LoVo (cell line): ENCODE measurements at places on chromosomes 5 and 9.
A peak's percentile ranks its signal among the peaks of the same experiment; 100 is the strongest.

- DNase-seq, result peak; percentile 80
Measured at GRCh38 chr5:168679515-168679920, 100.3 kb upstream of the PANK3 start.

DNA sequence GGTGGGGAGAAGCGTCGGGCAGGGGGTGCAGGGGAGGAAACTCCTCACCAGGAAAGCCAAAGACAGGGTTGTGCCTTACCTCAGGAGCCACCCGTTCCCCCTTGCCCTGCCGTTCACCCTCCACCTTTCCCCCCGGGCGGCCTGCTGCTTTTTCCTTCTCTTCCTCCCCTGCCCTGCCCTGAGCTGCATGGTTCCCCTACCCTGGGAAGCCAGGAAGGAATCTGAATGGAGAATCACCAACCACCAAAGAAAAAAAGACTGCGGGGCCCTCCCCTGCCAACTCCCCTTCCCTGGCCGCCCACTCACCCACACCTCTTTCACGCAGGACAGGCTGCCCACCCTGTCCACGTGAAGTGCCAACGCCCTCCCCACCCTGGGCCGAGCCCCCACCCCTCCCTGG is 820 bp upstream of the NFX1 start:
- DNase-seq, result no peak

DNA sequence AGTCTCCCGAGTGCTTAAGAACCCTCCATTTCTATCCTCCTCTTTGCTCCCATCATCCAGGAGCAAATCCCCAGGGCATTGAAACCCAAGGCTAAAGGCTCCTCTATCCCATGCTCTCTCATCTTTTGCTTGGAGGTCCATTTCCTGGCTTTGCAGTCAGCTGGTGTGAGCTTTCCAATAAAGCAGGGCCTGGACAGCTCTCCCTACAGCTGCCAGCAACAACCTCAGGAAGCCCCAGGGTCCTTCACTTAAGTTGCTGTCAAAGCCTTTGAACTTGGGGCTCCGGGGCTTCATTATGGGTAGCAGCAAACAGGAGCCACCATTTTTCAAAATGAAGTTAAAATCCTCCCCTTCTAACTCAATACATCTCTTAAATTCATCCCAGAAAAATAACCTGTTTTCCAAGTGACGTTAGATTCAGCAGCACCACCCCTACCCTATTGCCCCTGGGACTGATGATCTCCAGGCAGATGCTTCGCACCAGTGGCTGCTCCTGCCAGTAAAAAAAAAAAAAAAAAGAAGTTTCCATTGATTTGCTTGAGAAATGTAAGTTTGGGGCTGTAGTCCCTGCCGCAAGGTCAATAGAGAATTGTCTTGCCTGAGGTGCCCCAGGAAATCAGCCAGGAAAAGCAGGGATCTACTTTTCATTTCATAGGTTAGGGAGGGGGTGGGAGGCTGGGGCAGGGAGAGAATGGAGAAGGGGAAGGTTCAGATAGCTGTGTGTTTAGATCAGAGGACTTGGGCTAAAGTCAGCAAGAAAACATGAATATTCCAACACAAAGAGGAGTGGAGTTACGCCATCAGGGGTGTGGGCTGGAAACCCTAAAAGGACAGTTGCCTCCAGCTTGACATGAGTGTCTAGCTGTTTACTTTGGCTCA is 83.8 kb upstream of the IL6ST start:
- no peak for DNase-seq

DNA sequence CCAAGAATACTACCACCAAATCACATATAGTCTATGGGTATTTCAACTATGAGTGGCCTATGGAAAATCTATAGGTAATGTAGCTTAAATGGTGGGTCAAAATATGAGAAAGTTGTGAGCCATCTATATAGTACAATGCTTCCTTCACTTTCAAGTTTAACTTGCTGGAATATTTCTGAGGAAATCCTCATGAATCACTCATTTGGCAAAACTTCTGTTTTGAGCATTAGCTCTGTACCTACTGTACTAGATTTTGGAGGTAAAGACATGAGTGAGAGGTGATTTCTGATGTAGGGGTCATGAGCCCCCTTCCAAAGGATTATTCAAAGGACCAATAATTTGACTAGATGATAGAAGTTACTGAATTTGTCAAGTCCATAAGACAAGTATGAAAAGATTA is 80.6 kb upstream of the DAB2 start:
- no peak for DNase-seq

DNA sequence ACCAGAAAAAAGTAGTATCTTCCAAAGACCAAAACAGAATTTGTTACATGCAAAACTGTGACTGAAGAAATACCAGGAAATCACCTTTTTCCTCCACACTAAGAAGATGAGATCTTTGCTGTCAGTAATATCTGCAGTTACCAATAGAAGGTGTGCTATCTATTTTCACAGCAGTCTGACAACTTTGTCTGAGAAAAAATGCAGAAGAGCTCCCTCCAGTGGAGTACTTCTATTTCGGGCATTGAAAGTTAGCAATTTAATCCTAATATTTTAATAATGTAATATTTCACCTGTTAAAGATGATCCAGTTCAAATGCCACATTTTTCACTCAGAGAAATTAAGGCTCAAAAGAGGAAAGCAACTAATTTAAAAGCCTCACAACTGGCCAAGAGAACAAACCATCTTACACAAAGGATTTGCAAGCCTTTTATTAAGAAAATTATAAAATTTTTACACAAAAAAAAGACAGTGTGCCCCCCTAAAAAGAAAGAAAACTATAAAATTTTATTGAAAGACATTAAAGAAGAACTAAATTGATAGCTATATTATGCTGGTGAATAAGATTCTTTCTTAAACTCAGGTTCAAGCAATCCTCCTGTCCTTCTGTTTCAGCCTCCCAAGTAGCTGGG is 50.6 kb downstream of the DEPDC1B start:
- DNase-seq, result peak; percentile 45

DNA sequence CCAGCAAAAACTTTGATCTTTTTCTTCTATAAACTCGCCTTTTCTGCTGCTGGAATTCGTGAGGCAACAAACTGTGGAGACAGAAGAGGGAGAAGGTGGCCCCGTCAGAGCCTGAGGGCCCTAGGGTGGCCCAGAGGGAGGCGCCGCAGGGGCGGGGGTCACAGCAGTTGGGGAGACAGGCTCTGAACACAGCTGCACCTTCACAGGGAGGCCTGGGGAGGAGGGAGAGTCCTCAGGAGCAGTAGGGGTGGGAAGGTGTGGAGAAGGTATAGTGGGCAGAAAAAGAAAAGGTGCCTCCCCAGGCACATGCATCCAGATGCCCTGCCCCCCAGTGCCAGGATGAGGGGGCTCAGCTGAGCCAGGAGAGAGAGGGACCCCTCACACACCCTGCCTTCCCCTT is 15.1 kb downstream of the PHF19 start:
- no peak for DNase-seq

- DNase-seq, result no peak
Measured at GRCh38 chr5:168372356-168372946, 81.0 kb downstream of the WWC1 start.

- DNase-seq, result peak; percentile 9
Measured at GRCh38 chr5:165457859-165458481, 1952.6 kb downstream of the MAT2B start.

DNA sequence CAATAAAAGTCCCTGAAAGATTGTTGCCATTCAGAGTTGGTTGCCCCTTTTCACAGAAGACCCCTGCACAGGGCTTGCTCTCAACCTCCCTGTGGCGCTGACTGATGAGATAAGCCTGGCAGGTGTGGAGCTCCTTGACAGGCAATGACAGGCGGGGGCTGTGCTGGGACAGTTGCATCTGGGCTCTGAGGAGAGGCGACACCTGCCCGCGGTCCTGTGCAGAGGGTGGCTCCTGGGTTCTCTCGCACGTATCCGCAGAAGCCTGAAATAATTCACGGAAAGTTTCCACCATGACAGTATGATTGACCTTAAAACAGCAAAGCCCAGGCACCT is 19.8 kb upstream of the EXOC3 start:
- no peak for DNase-seq

- DNase-seq, result no peak
Measured at GRCh38 chr5:9094582-9094981, 451.3 kb downstream of the SEMA5A start.

- no peak for DNase-seq
Measured at GRCh38 chr9:82302968-82303655, 314.5 kb downstream of the SPATA31D1 start.

GRCh38 chr9:120642129-120642770 is 62.3 kb upstream of the CDK5RAP2 start:
- DNase-seq, result no peak

DNA sequence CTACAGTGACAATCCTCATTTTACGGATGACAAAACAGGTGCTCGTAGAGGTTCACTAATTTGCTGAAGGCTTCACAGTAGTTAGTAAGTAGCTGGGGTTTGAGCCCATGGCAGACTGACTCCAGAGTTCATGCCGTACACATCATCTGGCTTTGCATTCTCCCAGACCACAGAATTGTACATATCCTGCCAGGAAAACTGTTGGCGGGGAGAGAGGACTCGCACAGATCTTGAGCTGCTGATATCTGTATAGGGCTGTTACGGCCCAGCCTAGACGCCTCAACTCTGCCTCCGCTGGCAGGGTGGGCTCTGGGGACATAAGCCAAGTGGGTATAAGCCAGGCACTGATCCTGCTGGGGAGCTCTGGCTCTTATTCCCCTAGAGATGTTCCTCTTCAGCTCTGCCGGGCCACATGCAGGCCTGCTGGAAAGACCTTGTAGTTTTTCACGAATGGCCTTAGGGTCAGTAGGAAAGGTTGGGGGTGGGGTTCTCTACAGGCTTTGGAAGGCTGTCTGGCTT is 16.3 kb downstream of the LARP1 start:
- DNase-seq, result no peak

DNA sequence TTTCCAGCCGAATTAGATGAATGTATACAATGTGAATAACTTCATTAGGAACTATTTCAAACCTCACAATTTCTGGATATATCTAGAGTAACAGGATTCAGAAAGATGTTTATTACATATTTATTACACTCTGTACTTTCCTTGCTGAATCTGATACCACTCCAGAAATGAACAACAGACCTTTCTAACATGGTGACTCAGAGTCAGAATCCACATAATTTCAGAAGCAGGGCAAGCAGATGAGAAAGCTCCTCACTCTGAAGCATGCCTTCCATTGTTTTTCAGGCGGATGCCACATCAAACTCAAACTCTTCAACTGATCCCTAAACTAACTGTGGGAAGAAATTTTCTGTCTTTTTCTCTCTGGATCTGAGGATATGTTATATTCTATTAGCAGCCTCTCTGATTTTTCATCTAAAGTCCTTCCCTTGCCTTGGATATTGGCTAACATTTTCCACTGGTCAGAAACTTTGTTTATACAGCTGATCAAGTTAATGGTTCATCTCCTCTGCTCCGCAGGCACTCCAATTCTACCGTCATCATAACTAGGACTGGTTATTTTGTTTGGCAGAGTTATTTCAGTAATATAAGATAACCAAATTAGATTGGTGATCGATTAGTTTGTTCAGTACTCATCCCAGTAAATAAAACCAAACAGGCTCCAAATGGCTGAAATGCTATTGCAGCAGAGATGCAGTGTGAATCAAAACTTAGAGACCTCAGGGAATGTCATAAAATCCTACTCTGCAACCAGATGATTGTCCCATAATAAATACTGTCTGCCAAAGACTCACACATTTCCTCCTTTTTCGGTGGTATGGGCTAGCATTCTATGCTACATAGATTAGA is 556.0 kb downstream of the EBF1 start:
- DNase-seq, result no peak

- no peak for DNase-seq
Measured at GRCh38 chr9:69158471-69158870, 15.6 kb upstream of the TJP2 start.

DNA sequence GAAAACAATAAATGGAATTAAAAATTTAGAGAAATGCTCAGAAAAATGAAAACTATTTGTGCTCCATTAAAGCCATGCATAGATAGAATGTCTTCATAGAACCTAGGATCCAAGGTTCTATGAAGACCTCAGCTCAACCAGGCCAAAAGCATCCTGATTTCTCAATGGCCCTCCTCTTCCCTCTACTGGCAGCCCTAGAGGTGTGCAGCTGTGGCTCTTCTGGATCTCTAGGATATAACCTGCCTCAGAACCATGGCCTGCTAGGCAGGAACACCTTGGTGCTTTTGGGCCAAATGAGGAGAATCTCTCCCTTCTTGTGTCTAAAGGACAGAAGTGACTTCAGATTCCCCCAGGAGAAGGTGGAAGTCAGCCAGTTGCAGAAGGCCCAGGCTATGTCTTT is 15.1 kb downstream of the IFNA1 start:
- DNase-seq, result peak; percentile 44

DNA sequence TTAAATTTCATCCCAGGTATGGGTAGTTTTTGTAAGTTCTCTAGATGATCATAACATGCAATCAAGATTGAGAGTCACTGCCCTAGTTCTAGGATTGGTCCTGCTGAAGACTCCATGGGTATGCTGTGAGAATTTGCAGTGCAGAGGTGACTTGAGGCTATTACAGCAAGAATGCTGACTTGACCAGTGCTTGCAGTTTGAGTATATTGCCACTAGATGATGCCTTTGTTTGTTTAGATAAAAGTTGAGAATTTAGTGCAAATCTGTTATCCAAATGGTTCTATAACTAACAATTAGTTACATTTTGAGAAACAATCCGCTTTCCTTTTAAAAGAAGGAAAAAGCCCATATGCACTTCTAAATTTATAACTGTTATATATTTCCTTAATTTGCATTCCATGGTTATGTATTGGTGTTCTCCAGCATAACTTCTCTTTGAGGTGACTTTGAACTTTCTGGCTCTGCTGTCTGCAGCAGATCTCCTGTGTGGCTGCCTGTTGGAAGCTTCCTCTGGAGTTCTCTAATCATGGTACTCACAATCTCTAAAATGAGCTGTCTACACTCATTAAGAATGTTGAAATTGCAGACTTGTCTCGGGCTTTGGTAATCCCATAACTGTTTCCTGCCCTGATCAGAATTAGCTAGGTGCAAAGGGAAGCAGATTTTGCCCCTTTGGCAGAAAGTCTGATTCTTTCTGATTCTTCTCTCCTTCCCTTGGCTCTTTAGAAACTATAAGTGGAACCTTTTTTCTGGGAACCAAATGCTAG is 24.9 kb downstream of the MELK start:
- DNase-seq, result peak; percentile 15
